ENCODE measurements at places on chromosomes 11 and 22. TPM values are rescaled to one million over a fixed set of nuclear protein-coding genes. Genes with fewer than 3 reads are reported as not detected.

- no peak for DNase-seq
- no peaks in the 10 kb centered on the region for H3K36me3 ChIP-seq
- H3K4me3 ChIP-seq: no peak overlapping the region
Measured at GRCh38 chr11:2313051-2313951, 11.5 kb downstream of the TSPAN32 start.

DNA sequence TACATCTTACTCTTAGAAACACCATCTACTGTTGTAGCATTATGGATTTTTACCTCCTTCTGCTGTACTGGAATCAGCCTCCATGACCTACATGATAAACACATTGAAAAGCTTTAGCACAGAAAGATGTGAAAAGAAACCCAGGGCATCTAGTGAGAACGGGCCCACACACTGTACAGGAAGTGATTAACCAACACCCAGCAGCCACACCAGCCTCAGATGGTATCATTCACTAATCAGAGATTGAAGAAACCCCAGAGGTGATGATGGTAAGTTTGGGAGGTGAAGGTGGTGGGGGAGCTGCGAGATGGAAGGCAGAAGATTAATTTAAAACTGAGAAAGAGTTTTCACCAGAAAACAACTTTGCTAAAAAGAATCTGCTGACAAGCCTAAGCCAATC lies 46.1 kb downstream of the RASSF10 start:
- H3K27me3 ChIP-seq: no peaks in the 10 kb centered on the region
- H3K36me3 ChIP-seq: no peaks in the 10 kb centered on the region
- H3K4me1 ChIP-seq: no peaks in the 10 kb centered on the region

GRCh38 chr11:76752321-76753143 lies 30.6 kb upstream of the TSKU start:
- H3K27ac ChIP-seq: no peak overlapping the region
- no peaks in the 10 kb centered on the region for H3K27me3 ChIP-seq
- peaks cover 21% of the 10 kb centered on the region for H3K4me1 ChIP-seq
- no peaks in the 10 kb centered on the region for H3K36me3 ChIP-seq

The C11orf86 gene
- polyA plus RNA-seq: 63.6 TPM

DNA sequence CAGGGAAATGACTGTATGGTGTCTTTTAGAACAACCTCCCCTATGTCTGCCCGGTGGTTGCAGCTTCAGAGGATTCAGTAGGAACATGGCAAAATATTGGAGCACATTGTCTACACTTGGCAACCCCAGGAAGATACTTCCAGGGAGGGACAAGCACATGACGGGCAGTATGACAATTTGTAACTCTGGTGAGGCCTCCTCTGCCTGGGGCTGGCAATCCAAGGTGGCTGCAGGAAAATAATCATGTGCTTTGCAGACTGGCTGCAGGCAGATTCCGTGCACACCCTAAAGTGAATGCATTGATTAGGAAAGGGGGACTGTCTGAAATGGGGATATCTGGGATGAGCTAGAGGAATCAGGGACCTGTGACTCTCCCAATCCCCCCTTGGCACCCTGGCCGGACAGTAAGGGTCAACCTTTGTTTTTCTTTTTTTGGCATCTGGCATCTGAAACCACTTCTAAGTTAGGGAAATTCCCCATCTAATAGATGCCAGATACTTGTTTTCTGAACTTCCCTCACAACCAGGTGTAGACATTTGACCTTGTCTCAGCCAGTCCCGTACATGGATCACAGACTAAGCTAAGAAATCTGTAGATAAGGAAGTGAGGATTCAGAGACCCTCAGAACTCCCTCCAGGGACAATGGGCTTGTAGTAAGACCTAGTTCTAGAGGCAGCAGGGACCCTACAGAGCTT lies 10.5 kb upstream of the PHOX2A start:
- H3K36me3 ChIP-seq: no peaks in the 10 kb centered on the region
- H3K4me3 ChIP-seq: no peak overlapping the region
- no peak for DNase-seq
- H3K27ac ChIP-seq: no peak overlapping the region
- H3K27me3 ChIP-seq: no peaks in the 10 kb centered on the region

GRCh38 chr11:1569251-1569780 lies 2.8 kb downstream of the DUSP8 start:
- no peak overlapping the region for H3K27ac ChIP-seq
- DNase-seq: peak; percentile 84
- no peaks in the 10 kb centered on the region for H3K4me1 ChIP-seq

DNA sequence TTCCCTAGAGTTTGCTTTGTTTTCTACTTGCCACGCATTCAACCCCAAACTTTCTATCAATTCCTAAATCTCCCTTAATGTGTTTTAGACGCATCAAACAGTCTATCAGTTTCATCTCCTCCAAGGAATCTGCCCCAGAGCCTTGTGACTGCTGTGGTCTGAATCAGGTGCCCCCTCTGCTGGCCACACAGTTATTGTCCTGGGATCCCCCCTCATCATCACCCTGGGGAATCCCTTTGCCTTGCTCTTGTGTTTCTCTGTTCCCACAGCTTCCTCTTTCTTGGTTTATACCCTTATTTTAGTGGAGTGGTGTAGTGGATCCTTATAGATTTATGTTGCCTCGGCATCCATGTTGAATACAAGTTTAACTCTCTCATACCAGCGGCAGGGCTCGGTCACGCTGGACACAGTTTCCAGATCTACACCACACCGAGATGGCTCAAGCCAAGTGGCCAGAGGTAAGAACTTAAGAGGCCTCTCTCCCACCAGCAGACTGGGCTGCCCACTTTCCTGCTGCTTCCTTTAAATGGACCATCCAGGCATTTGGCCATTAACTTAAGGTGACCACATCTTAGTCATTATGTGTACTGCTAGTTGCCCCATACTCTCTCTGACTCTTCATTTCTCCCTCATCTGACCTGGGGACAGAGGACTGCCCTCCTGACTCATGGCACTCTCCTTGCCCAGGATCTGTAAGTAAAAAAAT lies 8.2 kb downstream of the UPB1 start:
- H3K36me3 ChIP-seq: no peaks in the 10 kb centered on the region
- no peak overlapping the region for H3K4me3 ChIP-seq
- peak; percentile 49 for DNase-seq
- H3K27ac ChIP-seq: no peak overlapping the region
- H3K27me3 ChIP-seq: no peaks in the 10 kb centered on the region
- peaks cover 86% of the 10 kb centered on the region for H3K4me1 ChIP-seq

Data from small intestine (tissue), 16 donors.